A549 treated with Mapracorat at 1 μM for 4 hours (cell line): ENCODE measurements at places on chromosomes 13 and 19. TPM values are rescaled to one million over a fixed set of nuclear protein-coding genes. Genes with fewer than 3 reads are reported as not detected.

ASF1B gene
- total RNA-seq: 28.3 to 32.4 TPM (median 31.5 TPM) in 5 replicates

MAB21L1 gene
- total RNA-seq: not detected in 5 replicates

F10 gene
- total RNA-seq: 0.15 TPM in 1 of 5 replicates, not detected in the others

DNAAF3 gene
- 3.6 to 6.9 TPM (median 5.8 TPM) in 5 replicates for total RNA-seq
